CD4-positive, alpha-beta T cell treated with Interleukin-4 for 4 hours (primary cell): ENCODE measurements at places on chromosomes 1 and 21.

- DNase-seq: no peak
These were observed 934.2 kb downstream of the TTLL7 start for GRCh38 chr1:83064589-83065242.

- DNase-seq: no peak
These were observed 146.4 kb downstream of the FGGY start for GRCh38 chr1:59443310-59443709.

GRCh38 chr1:241074507-241074906 lies 282.5 kb downstream of the RGS7 start:
- no peak for DNase-seq

GRCh38 chr1:160664573-160665051 lies 17.8 kb upstream of the SLAMF1 start:
- peak; percentile 62 for DNase-seq

- no peak for DNase-seq
These were observed 5.1 kb downstream of the KRTAP22-1 start for GRCh38 chr21:30605968-30606367.

- no peak for DNase-seq
These were observed 8.4 kb downstream of the SMIM1 start for GRCh38 chr1:3780901-3781300.

DNA sequence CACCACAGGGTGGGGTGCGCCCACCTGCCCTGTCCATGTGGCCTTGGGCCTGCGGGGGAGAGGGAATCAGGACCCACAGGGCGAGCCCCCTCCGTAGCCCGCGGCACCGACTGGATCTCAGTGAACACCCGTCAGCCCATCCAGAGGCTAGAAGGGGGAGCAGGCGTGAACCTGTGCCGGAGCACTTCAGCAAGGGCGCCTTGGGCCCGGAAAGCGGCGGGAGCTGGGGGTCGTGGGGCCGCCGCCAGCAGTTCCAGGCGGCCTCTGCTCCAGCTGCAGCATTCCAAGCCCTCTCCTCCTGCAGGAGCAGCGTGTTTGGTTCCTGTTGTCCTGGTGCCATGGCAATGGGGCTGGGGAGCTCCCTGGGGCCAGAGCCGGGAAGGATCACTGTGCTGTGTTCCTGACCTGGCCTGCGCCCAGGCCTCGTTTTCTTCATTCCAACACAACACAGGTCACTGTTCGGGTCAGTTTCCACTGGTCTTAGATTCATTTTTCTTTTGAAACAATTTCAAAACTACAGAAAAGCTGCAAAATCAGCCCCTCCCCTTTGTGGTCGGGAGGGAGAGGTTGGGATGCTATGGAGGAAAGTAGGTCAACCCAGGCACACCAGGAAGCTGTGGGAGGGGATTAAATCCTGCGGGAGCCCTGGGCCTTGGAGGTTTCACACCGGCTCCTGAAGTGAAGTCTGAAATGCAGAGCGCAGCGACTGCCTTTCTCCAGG lies 18.8 kb downstream of the SLX9 start:
- no peak for DNase-seq

- DNase-seq: no peak
These were observed at the start of gene GSTM1 for GRCh38 chr1:109687641-109688499. GSTM1 (plus strand) TSS chr1:109687817; CDS start chr1:109687874, 57 bp downstream.

GRCh38 chr1:97041026-97041425 lies 319.4 kb downstream of the PTBP2 start:
- DNase-seq: no peak

DNA sequence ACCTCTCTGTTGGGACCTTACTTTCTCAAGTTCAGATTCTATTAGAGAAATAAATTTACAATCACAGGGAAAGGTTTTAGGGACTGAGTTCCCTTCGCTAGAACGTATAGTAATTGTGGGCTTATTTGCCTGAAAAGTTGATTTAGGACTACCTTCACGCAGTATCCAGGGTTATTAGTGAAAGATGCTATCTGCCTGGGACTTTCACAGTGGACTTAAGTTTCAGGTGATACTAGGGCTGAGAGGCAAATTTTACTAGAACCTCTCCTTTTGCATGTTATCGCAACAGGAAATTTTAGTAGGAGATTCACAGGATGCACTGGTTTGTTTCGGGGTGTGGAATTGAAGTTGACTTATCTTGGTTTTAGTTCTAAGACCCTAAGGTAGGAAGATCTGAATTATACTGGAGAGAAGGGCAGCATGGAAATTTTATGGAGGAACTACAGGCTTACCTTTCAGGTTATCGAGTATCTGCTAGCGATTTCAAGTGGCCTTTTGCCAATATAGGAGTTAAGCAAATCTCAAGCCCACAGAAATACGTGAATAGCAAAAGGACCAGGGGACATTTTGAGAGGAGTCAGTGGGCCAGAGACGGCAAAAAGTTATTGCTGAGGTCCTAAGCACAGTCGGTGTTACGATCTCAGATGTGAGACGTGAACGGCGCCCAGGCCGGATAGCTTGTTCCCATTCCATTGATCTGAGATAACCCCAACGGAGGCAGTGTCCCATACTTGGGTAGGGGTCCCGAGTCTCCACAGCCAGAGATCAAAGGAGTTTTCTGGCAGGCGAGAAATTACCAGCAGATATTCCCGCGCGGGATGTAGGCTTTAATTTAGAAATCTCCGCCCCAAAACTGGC lies 723 bp upstream of the GNAI3 start:
- DNase-seq: no peak

DNA sequence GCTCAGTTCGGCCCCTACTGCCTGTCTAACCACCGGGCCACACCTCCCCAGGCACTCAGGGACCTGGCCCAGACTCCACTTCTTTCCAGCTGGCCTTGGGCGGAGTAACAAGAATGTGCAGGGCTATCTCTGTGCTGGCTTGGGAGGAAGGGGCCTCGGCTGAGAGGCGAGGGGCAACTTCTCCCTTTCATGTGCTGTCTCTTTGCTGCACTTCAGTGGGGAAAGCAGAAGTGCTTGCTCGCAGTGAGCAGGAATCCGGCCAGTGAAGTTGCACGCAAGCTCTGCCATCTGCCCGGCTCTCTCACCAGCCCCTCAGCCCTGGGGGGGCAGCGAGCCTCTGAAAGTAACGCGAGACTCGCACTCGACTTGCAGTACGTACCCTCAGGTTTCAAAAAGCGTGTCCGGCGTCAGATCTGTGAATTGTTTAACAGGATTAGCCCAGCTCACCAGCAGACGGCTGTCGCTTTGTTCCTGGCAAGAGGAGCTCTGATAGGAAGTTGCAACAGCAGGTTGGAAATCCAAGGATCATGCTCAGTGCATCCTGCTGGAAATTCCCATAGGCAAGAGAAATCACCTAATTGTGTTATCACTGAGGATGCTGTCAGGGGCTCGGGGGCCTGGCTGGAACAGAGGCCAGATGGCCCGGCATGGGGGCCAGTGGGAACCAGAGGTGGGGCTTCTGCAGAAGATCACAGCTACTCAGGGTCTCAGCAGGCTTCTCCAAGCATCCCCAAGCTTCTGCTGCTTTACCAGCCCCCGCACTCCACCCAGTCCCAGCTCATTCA lies 221.1 kb downstream of the NPHP4 start:
- DNase-seq: no peak

DNA sequence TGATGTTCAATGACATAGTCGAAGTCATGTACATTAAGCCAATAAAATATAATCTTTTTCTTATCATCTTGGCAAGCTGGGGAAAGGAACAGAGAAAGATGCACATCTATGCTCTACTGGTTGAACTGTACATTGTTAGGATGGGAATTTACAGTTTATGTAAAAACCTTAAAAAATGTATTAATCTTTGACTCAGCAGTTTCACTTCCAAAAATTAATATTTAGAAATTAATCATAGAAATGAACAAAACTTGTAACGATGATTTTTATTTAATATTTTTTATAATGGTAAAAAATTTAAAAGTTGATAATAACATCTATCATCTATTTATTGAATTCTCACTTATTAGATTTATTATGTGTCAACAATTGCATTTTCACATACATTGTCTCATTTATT lies 5.7 kb upstream of the C1orf141 start:
- DNase-seq: no peak
